ENCODE measurements at places on chromosomes 2 and 18.

GRCh38 chr2:1766425-1766824 is 22.1 kb upstream of the PXDN start:
- no peak for DNase-seq

DNA sequence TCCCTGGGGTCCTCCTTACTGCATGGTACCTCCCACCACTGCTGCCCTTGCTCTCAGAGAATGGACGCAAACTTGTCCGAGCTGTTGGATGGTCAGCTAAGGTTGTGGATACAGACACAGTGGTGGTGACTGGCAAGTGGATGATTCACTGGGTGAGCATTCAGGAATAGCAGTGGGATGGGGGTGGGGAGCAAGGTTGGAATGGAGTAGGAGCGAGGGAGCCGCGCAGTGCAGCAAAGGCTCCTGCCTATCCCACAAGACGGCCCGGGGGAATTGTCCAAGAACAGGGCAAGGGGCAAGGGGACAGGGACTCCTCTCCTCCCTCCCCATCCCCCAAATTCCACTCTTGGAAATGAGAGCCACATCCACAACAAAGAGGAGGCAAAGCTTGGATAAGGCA is 102.2 kb downstream of the PIEZO2 start:
- DNase-seq = no peak

DNA sequence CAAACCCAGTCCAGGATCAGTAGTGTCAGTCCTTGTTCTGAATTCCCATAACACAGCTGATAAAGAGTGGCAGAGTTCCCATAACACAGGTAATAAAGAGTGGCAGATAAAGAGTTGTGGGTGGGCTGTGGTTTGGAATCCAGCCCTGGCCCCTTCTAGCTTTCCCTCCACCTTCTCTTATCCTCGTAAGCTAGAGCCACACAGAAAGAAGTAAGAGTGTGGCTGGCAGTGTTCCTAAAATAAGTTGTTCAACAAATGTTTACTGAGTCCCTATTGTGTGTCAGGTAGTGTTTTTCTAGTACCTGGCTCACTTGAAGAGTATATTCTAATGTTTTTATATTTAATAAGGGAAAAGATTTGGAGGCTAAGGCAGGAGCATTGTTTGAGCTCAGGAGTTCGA is 65.0 kb upstream of the BCL2L11 start:
- no peak for DNase-seq

GRCh38 chr2:109613081-109613921 is 465 bp downstream of the SEPTIN10 start:
- DNase-seq = no peak

GRCh38 chr18:22169889-22170420 is 566 bp downstream of the GATA6 start:
- DNase-seq = no peak

GRCh38 chr2:215878476-215879063 is 134.8 kb downstream of the MREG start:
- no peak for DNase-seq

- DNase-seq = no peak
Measured at GRCh38 chr2:10826625-10827024, 14.0 kb upstream of the PDIA6 start.

GRCh38 chr2:147428120-147428747 is 416.6 kb upstream of the ACVR2A start:
- no peak for DNase-seq

DNA sequence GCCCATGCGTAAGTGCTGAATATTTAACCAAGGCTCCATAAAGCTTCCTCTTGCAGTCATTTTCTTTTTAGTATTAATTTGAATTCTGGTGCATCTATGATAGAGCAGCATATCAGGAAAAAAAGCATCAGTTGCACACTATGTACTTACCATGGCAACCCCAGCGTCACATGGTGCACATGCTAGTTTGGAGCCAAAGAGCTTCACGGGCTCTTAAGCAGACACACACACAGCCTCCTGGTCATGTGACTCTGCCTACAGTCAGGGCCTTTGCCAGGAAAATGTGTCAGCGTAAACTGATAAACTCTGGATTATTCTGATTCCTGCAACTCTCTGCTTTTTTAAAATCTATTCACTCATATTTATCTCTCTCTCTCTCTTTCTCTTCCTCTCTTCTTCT is 30.2 kb downstream of the NYAP2 start:
- DNase-seq = no peak

DNA sequence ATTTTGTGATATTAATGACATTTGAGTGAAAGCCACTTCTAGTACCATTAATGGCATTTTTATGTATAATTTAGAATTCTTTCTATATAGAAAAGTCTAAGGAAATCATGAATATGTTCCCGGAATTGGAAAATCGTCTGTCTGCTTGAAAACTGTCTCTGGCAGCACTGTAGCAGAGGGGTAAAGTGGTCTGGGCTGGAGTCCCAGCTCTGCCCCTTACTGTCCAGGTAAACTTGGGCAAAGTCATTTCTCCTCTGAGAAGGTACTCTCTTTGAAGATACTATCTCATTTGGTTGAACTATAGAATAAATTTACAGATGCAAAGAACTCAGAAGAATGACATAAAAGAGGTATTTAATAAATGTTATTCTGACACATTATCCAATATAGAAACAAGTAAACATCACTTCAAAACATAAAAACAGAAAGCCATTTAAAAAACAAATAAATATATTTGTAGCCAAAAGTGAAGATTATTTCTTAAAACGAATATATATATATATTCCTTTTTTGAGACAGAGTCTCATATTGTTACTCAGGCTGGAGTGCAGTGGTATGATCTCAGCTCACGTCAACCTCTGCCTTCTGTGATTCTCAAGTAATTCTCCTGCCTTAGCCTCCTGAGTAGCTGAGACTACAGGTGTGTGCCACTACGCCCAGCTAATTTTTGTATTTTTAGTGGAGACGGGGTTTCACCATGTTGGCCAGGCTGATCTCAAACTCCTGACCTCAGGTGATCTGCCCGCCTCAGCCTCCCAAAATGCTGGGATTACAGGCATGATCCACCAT is 149.8 kb upstream of the ITGA4 start:
- no peak for DNase-seq

DNA sequence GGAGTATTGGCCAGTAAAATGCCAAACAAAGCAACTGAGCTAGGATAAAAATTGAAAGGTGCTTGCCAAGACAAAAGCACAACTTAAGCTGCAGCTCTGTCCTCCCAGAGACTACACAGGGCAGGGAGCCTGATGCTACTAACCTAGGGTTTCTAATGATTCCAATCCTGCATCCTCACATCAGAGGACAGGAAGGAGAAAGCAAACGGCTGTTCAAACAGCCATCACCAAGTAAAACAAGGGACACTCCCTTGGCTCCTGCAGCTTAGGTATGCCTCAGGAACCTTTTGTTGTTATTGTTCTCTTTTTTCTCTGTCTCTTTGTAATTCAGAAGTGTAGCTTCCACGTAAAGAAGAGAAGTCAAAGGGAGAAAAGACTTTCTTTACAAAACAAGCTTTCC is 99.5 kb downstream of the TCF4 start:
- DNase-seq = no peak

DNA sequence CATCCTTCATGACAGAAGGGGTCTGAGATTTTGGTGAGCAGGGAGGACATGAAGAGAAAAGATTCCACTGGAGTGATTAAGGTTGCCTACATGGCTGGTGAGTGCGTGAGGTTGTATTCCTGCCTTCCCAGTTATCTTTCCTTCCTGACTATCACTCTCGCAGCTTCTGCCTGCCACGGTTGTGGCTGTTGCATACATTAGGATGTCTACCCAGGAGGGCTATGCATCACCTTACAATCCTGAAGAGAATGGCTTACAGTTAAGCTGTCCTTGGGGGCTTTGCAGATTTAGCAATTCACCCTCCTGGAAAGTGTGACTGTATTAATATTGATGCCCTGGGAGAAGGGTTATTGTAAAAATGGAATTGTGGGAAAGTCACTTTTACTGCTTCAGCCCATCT is 571.0 kb downstream of the TSN start:
- DNase-seq = no peak

GRCh38 chr2:205852457-205852856 is 170.2 kb downstream of the NRP2 start:
- DNase-seq = no peak

GRCh38 chr18:72672364-72673184 is 128.4 kb upstream of the CBLN2 start:
- DNase-seq = no peak

- no peak for DNase-seq
Measured at GRCh38 chr2:239897596-239898235, 127.4 kb downstream of the NDUFA10 start.

GRCh38 chr2:85785027-85785822 is 31.4 kb downstream of the ATOH8 start:
- DNase-seq = no peak

DNA sequence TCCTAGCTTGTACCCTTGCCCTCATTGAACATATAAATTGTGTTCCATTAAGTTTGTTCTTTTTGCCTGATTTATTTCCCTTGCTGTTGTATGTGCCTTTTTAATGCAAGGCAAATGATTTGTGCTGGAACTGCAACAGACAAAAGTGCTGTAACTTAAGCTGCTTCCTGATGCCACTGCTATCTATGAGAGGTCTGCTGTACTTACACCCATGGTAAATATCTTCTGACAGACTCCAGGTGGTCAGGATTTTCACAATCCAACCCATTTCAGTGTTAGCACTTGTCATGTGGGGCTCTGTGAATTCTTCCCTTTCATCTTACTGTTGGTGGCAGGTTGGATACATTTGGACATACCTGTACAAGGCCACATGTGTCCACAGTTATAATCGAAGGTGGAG is 63.5 kb downstream of the ARHGAP15 start:
- no peak for DNase-seq

- DNase-seq = no peak
Measured at GRCh38 chr2:102622646-102623045, 3.3 kb downstream of the SLC9A2 start.

DNA sequence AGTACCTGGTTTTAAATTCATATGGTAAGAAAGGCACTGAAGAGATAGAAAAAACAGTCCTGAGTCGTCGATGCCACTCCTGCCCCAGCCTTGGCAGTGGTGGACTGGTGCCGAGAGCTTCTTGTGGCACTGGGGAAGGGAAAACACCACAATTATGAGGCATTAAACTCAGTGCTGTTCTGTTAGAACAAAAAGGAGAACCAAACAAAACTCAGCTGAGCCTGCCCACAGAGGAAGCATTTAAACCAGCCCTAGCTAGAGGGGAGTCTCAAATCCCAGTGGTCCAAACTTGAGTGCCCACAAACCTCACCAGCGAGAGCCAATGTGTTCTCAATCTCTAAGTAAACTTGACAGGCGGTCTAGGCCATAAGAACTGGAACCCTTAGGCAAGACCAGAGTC is 1254.5 kb upstream of the FAM98A start:
- no peak for DNase-seq

GRCh38 chr2:223894968-223895367 is 50.2 kb downstream of the WDFY1 start:
- DNase-seq = no peak

Measured in stimulated activated CD8-positive, alpha-beta memory T cell treated with anti-CD3 and anti-CD28 coated beads, Interleukin-7, amount 100 ng/mL, for 1 hour (primary cell).